ENCODE measurements at places on chromosomes 13 and 19. TPM values are rescaled to one million over a fixed set of nuclear protein-coding genes. Genes with fewer than 3 reads are reported as not detected.
A peak's percentile ranks its signal among the peaks of the same experiment; 100 is the strongest.

The AZU1 gene
- total RNA-seq, result not detected

The CYP4F3 gene
- total RNA-seq, result not detected

DNA sequence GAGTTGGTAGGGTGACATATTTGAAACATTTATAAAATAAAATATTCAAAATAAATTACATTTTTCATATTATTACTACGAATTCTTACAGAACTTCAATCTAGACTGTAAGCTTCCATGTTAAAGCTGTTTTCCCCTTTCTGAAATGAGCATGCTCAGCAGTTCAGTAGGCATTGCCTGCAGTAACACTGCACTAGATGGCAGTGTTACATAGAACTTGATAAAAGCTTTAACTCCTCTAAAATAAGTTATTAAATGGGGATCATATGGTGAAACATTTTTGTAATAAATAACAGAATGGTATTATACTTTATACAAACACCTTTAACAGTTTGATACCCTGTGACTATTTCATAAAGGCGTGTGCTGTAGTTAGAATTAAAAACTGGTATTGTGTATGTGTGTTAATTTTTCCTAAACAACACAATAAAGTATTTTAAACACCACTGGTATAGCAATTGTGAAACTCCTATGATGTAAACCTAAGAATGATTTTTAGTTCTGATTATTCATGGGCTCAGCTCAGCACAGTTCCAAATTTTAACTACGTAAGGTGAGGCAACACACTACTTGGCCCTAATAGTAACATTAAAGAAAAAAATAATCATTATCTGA is 11.6 kb upstream of the GPR18 start:
- H3K4me3 ChIP-seq, result no peak overlapping the region
- DNase-seq, result peak; percentile 78
- H3K36me3 ChIP-seq, result peaks cover 8% of the 10 kb centered on the region
- H3K27ac ChIP-seq, result no peak overlapping the region
- no peaks in the 10 kb centered on the region for H3K4me1 ChIP-seq
- no peaks in the 10 kb centered on the region for H3K27me3 ChIP-seq

- no peak overlapping the region for H3K4me3 ChIP-seq
- no peaks in the 10 kb centered on the region for H3K36me3 ChIP-seq
- no peak for DNase-seq
- no peak overlapping the region for H3K27ac ChIP-seq
Observed at GRCh38 chr19:2561895-2562294, 86.0 kb downstream of the GADD45B start.

The C19orf81 gene
- not detected for total RNA-seq

DNA sequence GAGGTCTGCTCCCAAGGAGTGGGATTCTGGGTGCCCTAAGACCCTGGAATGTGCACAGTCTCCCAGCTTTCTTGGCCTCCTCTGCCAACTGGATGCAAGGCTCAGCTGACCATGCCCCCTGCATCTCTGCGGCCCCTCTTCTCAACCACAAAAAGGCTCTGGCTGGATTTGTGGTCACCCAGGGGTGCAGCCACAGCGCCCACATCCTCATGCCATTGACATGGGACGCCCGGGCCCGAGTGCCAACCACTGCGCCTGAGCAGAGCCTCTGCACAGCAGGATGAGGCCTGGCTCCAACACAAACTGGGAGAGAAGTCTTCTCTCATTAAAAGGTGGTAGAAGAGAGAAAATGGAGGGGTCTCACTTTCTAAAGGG is 103.5 kb downstream of the FOXO1 start:
- no peak overlapping the region for H3K4me3 ChIP-seq
- H3K4me1 ChIP-seq, result no peaks in the 10 kb centered on the region
- no peaks in the 10 kb centered on the region for H3K36me3 ChIP-seq
- no peaks in the 10 kb centered on the region for H3K27me3 ChIP-seq
- DNase-seq, result no peak

DNA sequence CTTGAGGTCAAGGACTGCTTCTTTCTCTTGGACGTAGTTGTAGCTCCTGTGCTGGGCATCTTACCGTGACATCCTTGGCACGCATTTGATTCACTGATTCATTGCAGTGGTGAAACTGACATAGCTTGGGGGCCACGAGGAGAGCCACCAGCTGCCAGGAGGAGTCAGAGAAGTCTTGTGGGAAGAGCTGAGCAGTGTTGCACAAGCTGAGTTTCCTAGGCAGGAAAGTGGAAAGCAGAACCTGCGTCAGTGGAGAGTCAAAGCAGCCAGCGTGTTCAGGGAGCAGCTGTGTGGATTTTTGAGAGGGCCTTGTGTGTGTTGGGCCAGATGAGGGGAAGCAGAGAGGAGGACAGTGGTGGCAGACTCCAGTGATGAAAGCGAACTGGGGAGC is 5.3 kb upstream of the GPR183 start:
- no peak overlapping the region for H3K27ac ChIP-seq
- peaks cover 16% of the 10 kb centered on the region for H3K36me3 ChIP-seq
- no peak overlapping the region for H3K4me3 ChIP-seq

The SHISA2 gene
- total RNA-seq, result 2.6 TPM

Measured in SJSA1 (cell line).